Aorta (tissue), 5 donors: ENCODE measurements at places on chromosomes 2 and 18. TPM values are rescaled to one million over a fixed set of nuclear protein-coding genes. Genes with fewer than 3 reads are reported as not detected.

GRCh38 chr2:32168513-32168912 lies 2.8 kb downstream of the SLC30A6 start:
- no peak overlapping the region for H3K4me3 ChIP-seq
- DNase-seq: no peak
- H3K36me3 ChIP-seq: peaks cover 3% of the 10 kb centered on the region
- no peak overlapping the region for H3K27ac ChIP-seq
- no peaks in the 10 kb centered on the region for H3K27me3 ChIP-seq

- DNase-seq: no peak
- H3K36me3 ChIP-seq: no peaks in the 10 kb centered on the region
- H3K4me1 ChIP-seq: no peaks in the 10 kb centered on the region
- H3K4me3 ChIP-seq: no peak overlapping the region
These were observed 1111.9 kb upstream of the GYPC start for GRCh38 chr2:125543968-125544514.

- H3K27ac ChIP-seq: no peak overlapping the region
- DNase-seq: peak; percentile 94
- H3K27me3 ChIP-seq: peaks cover 5% of the 10 kb centered on the region
These were observed 86.6 kb downstream of the TMEM182 start for GRCh38 chr2:102848366-102848839.

GRCh38 chr2:241609859-241610793 lies 26.8 kb downstream of the THAP4 start:
- H3K27ac ChIP-seq: no peak overlapping the region
- H3K27me3 ChIP-seq: no peaks in the 10 kb centered on the region
- H3K36me3 ChIP-seq: no peaks in the 10 kb centered on the region
- H3K4me1 ChIP-seq: no peaks in the 10 kb centered on the region
- DNase-seq: peak; percentile 88
- peak overlapping the region; percentile 42 for H3K4me3 ChIP-seq

GRCh38 chr2:158967731-158968395 lies 577 bp upstream of the TANC1 start:
- no peaks in the 10 kb centered on the region for H3K4me1 ChIP-seq
- H3K27ac ChIP-seq: peak overlapping the region; percentile 60
- H3K4me3 ChIP-seq: peak overlapping the region; percentile 96
- DNase-seq: peak; percentile 83

DNA sequence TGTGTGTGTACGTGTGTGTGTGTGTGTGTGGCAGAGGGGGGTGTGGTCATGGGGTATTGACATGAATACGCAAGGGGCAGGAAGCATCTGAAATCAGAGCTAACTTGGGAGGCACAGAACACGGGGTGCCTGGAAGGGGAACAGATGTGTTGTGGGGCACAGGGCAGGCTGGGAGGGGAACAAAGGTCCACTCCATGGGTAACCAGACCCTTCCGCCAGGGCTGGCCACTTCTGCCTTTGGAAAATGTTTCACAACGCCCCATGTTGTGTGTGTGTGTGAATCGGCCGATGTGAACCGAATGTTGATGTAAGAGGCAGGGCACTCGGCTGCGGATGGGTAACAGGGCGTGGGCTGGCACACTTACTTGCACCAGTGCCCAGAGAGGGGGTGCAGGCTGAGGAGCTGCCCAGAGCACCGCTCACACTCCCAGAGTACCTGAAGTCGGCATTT lies at the start of gene SLC11A1:
Gene SLC11A1, plus strand, starts transcription at position 358 of the 451 bp plus-strand sequence. CDS start 96 bp downstream, outside the sequence.
- no peaks in the 10 kb centered on the region for H3K4me1 ChIP-seq
- no peaks in the 10 kb centered on the region for H3K27me3 ChIP-seq
- no peak within 1 kb of the TSS for H3K4me3 ChIP-seq
- no peak within 1 kb of the TSS for H3K27ac ChIP-seq
- no peak for DNase-seq

DNA sequence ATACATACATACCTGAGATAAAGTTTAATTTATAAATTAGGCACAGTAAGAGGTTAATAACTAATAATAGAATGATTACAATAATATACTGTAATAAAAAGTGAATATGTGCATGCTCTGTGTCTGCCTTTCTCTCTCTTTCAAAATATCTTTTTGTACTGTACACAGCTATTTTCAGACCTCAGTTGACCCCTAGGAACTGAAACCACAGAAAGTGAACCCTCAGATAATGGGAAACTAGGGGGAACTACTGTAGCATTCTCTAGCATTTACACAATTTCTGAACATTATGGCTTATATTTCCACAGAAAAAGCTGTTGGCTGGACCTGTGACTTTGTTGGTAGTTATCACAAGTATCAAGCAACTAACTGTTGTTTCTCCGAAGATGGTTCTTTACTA lies 25.9 kb downstream of the WDR75 start:
- no peak for DNase-seq
- no peak overlapping the region for H3K4me3 ChIP-seq
- peaks cover 5% of the 10 kb centered on the region for H3K4me1 ChIP-seq
- H3K27me3 ChIP-seq: no peaks in the 10 kb centered on the region

GRCh38 chr18:50310080-50310479 lies 22.6 kb upstream of the CXXC1 start:
- H3K27me3 ChIP-seq: peaks cover 2% of the 10 kb centered on the region
- H3K36me3 ChIP-seq: no peaks in the 10 kb centered on the region
- no peak overlapping the region for H3K27ac ChIP-seq
- DNase-seq: no peak

DNA sequence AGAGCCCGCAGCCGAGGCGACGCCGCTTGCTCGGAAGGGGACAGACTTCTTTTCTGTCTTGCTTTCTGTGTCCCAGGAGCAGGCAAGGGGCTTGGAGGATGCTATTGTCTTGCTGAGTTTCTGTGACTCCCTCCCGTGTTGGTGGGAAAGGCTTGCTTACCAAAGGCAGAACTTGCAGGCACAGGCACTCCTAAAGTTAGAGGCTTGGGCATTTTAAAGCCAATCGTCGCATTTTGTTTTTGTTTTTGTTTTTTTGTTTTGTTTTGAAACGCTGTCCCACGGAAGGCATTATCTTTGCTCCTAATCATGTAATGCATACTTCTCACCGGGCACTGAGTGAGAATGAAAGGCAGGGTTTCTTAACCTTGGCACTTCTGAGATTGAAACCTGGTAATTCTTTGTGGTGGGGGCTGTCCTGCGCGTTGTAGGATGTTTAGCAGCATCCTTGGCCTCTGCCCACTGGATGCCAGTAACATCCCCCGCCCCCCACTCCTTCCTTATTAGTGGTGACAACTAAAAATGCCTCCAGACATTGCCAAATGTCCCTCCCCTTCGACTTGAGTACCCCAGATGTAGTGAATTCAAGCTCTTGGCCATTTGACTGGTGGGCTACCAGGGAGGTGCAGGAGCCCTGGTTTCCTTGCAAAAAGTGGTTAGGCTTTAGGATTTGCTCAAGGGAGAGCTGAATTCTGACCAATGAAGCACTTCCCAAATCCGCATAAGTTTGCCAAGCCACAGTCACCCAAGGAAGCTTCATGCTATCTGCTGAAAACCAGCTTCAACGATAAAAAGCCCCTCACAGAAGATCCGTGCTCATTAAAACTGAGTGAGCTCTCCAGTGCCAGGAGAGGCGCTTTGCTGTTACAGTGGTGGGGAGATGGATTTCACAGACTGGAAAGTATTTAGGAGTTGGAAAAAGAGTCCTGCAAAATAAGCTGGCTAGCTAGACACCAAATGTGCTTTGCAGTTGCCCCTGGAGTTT lies 1.2 kb downstream of the ANTXR1 start:
- peak overlapping the region; percentile 83 for H3K4me3 ChIP-seq
- peak; percentile 65 for DNase-seq
- H3K27me3 ChIP-seq: no peaks in the 10 kb centered on the region
- no peaks in the 10 kb centered on the region for H3K4me1 ChIP-seq

GRCh38 chr2:186575302-186575701 lies 14.6 kb upstream of the ITGAV start:
- no peak overlapping the region for H3K4me3 ChIP-seq
- no peaks in the 10 kb centered on the region for H3K4me1 ChIP-seq
- no peak overlapping the region for H3K27ac ChIP-seq
- DNase-seq: no peak
- no peaks in the 10 kb centered on the region for H3K27me3 ChIP-seq

Gene QPCT
- 4.0 TPM for total RNA-seq

Gene TRAK2
- 119 TPM for total RNA-seq

Gene C2orf78
- total RNA-seq: not detected
